ENCODE measurements at places on chromosomes 3 and 15. TPM values are rescaled to one million over a fixed set of nuclear protein-coding genes. Genes with fewer than 3 reads are reported as not detected.
A peak's percentile ranks its signal among the peaks of the same experiment; 100 is the strongest.

DNA sequence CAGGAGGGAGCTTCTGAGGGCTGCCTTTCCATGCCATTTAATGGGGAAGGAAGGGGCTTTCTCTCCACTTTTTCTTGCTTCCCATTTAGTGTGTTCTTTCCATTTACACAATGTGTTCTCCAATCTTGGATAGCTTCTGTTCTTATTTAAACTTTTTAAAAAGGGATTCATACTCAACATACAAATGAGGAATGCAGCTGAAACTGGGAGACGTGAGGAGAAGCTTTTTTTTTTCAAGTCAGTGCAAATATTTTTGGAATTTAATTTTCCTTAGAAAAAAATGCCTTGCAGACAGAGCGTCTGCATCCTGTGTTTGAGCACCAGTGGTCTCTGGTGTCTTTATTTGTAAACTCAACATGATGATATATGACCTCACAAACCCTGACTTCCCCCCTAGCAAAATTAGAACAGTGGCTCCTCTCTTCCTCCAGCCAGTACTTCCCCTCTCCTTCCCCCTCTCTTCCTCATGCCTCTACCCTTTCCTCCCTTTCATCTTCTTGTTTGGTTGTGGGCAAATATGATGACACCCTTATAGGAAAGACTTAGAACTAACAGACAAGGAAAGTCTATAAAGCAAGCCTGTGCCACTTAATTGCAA, 48.1 kb upstream of the PCSK6 start:
- no peaks in the 10 kb centered on the region for H3K36me3 ChIP-seq
- no peak for DNase-seq
- no peaks in the 10 kb centered on the region for H3K4me1 ChIP-seq
- H3K4me3 ChIP-seq = no peak overlapping the region
- H3K27ac ChIP-seq = no peak overlapping the region
- no peaks in the 10 kb centered on the region for H3K27me3 ChIP-seq

DNA sequence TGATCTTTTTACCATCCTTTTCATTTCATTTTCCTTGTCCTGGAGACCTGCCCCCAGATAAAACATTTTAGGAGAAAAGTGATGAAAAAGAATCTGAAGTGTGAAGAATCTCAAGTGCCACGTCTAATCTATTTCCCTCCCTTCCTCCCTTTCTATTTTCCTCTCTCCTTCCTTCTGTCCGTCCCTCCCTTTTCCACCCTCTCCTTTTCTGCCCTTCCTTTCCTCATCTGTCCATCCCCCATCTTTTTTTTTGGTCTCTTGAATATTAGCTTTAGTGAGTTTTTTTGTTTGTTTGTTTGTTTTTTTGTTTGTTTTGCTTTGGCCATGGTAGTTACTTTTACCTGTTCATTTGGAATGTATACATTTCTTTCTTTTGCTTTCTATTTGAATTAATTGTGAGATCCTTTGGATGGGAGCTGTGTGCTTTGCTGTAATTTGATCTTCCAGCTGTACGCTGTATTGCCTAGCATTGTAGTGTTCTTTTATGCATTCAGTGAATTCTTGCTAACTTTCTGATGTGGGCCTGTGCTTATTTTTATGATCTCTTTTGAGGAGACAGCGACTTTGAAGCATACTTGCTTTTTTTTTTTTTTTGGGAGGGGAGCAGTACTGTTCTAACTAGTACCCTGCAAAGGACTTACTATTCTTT, 19.2 kb downstream of the CDIN1 start:
- H3K4me3 ChIP-seq = no peak overlapping the region
- H3K4me1 ChIP-seq = no peaks in the 10 kb centered on the region
- no peaks in the 10 kb centered on the region for H3K27me3 ChIP-seq
- H3K27ac ChIP-seq = no peak overlapping the region
- DNase-seq = no peak
- no peaks in the 10 kb centered on the region for H3K36me3 ChIP-seq

DNA sequence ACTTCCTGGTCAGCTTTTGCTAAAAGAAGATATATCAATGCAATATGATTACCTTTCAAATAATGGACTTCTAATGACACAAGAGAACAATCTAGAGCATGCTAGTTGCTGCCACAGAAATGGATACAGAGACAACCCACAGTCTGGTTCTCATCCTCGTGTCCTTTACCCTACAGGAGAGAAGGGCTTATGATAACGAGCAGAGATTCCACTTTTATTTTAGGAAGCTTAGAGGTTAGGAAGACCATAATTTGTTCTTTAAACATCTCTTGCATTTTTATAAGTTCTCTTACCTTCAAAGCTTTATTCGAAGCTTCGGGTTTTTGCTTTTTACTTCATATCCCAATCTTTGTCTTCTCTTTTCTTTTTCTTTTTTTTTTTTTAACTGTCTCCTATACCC, 39.1 kb downstream of the FILIP1L start:
- peaks cover 7% of the 10 kb centered on the region for H3K4me1 ChIP-seq
- DNase-seq = no peak
- H3K4me3 ChIP-seq = no peak overlapping the region
- H3K27me3 ChIP-seq = no peaks in the 10 kb centered on the region

GRCh38 chr15:42721016-42721415, 15.9 kb downstream of the CDAN1 start:
- DNase-seq = no peak
- H3K4me1 ChIP-seq = peaks cover 20% of the 10 kb centered on the region
- no peaks in the 10 kb centered on the region for H3K27me3 ChIP-seq
- peaks cover 29% of the 10 kb centered on the region for H3K36me3 ChIP-seq

GRCh38 chr3:21484828-21485144, 266.2 kb downstream of the ZNF385D start:
- no peak overlapping the region for H3K4me3 ChIP-seq
- H3K4me1 ChIP-seq = no peaks in the 10 kb centered on the region
- DNase-seq = no peak
- H3K27ac ChIP-seq = no peak overlapping the region
- H3K36me3 ChIP-seq = no peaks in the 10 kb centered on the region
- H3K27me3 ChIP-seq = no peaks in the 10 kb centered on the region

DNA sequence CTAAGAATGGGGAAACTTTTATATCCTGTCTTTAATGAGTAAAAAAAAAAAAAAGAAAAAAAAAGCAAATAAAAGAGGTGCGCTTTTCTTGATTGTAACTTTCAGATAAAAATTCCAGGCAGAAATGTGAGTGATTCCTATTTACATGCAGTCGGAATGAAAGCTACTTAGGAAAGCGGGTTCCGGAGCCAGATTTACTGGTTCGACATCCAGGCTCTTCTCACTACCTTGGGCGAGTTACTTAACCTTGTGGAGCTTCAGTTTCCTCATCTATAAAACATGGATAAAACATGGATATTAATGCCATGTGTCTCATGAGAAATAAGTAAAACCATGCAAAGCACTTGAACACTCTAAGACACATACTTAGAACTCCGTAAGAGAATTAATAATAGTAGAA, 169.2 kb downstream of the TP63 start:
- H3K36me3 ChIP-seq = no peaks in the 10 kb centered on the region
- H3K27ac ChIP-seq = peak overlapping the region; percentile 81
- DNase-seq = no peak

GRCh38 chr15:100054539-100054938, 287.2 kb downstream of the ADAMTS17 start:
- no peak overlapping the region for H3K4me3 ChIP-seq
- no peak for DNase-seq
- no peaks in the 10 kb centered on the region for H3K4me1 ChIP-seq
- H3K27ac ChIP-seq = no peak overlapping the region
- no peaks in the 10 kb centered on the region for H3K36me3 ChIP-seq

DNA sequence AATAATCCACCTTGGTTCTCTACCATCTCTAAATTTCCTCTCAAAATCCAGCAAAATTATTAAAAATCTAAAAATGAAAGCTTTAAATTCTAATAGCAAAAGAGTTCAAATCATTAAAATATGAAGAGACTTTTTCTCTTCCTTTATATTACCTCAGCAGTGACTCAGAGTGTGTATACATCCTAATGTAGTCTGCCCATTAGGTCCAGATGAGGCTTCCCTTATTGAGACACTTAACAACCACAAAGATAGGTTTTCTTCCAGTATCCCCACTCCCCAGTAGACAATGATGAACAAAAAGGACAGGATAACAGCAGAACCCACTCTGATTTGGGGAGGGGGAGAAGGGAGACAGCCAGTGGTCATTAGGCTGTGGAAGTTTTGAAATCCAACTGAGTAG, 61.5 kb upstream of the DCBLD2 start:
- no peaks in the 10 kb centered on the region for H3K4me1 ChIP-seq
- no peak overlapping the region for H3K27ac ChIP-seq
- no peak overlapping the region for H3K4me3 ChIP-seq
- DNase-seq = no peak

The RPS27L gene
- 49.2 TPM for total RNA-seq
